ENCODE measurements at places on chromosomes 4 and X.

DNA sequence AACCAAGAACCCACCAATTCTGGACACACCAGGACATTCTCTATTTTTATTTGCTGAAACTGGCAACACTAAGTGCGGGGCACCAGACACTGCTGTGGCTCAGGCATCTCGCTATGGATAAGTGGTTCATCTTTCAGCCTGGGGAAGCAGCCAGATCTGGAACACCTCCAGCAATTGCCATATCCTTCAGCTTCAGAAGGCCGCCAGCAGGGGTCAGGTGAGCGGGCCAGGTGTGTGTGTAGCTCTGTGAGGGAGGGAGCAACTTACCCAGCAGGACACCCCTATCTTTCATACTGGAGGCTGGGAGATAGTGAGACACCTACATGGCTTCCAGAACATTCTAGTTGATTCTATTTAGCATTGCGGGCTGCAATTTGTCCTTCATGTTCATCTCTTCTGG is 57.0 kb upstream of the GBA3 start:
- no peak for DNase-seq

DNA sequence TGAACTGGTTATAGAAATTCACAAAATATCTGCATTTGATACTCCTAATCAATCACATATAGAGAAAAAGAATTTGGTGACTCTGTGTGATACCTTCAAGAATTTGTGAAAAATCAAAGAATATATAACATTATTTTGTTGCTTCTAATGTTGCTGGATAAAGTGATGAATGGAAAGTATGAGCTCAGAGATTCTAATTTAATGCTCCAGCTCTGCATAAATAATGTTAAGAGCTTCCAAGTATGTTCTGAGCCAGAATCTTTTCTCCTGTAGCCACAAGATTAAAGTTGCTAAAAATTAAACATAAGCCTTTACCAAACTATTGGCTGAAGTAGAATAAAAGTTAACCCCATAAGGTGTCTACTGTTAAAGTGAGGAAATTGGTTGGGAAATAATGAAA is 294.7 kb upstream of the CT83 start:
- no peak for DNase-seq

DNA sequence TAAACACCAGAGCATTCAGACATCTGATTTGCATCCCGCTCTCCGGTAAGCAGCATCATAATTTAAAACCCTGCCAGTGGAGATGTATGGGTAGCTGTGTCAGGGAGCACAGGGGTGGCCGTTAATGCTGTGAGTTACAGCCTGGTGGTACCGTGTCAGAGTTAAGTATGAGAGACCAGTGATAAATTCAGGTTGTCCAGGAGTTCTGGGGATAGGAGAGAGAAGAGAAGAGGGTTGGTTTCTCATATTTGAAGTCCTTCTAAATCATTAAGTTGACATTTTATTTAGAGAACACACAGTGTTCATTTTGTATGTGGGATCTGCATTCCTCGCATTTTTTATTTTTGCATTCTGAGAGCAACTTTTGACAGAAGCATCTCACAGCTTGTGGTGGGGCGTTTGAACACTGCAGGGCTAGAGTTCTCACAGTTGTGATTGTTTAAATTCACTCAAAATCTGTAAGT is 157.6 kb downstream of the DCLK2 start:
- DNase-seq, result no peak

DNA sequence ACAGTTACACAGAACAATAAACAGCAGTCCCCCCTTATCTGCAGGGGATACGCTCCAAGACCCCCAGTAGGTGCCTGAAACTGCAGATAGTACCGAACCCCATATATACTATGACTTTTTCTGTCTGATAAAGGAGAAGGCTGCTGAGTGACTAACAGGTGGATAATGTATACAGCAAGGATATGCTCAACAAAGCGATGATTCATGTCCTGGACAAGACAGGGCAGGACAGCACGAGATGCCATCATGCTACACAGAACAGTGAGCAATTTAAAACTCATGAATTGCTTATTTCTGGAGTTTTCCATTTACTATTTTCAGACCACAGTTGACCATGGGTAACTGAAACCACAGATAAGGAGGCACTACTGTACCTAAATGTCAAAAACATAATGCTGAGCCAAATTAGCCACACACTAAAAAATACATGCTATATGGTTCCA is 76.1 kb downstream of the MANBA start:
- DNase-seq, result no peak

- DNase-seq, result no peak
These were observed 10.6 kb upstream of the PYURF start for GRCh38 chr4:88533937-88534750.

DNA sequence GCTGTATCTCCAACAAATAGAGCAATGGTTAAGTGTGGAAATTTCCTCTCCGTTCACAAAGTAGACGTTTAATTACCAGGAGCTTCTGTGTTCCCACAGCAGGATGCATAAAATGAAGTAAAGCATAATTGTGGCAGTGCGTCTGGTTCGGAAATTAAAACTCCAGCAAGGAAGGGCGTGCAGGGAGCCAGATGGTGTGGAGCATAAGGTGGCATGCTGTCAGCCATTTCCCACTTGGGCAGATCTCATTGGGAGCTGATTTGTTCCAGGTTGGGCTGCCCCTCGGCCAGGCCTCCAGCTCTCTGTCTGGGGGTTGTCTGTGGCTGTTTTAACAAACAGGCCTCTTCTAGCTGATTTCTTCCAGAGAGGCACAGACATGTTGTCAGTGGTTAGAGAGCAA is 182.1 kb upstream of the CLNK start:
- DNase-seq, result no peak

DNA sequence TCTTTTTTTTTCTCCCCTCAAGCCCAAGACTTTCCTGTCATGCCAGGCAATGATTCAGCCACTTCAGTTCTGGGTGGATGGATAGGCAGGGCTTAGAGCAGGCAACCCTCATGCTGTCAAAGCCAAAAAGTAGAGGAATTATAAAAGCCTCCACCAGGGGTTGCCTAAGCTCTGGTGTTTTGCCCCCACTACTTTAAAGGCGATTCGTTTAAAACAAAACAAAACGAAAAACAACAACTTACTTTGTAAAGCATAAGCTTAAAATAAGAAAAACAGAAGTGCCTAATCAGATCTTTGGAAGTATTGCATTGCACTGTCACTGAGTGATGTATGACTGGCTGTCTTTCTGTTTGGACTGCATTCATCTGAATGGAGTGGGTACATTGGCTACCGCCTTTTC is 5.3 kb upstream of the IDS start:
- DNase-seq, result peak; percentile 28

DNA sequence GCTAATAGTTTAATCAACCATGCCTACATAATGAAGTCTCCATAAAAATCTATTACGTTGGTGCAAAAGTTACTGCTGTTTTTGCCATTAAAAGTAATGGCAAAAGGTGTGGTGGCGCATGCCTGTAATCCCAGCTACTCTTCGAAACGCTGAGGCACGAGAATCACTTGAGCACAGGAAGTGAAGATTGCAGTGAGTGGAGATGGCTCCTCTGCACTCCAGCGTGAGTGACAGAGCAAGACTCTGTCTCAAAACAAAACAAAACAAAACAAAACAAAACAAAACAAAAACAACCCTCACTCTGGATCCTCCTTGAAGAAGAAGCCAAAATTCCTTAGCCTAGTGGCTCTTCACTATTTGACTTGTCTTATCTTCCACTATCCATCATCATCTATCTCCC is 78.0 kb downstream of the MSN start:
- DNase-seq, result no peak

DNA sequence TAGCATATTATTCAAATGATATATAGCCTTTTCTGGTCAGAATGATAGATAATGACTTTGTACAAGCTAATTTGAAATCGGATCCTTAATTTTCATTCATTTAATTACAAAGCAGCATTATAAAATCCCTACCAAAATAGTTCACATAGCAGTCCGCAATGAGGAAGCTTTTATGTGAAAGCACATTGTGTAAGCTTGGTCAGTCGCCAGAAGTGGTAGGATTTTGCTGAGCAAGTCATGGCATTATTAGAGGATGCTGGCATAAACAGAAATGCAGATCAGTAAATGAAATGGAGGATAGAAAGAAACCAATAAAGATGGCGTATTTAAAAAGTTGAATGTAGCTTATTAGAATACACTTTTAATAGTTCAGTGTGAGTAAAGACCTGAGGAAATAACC is 93.2 kb upstream of the DIAPH2 start:
- peak; percentile 23 for DNase-seq

DNA sequence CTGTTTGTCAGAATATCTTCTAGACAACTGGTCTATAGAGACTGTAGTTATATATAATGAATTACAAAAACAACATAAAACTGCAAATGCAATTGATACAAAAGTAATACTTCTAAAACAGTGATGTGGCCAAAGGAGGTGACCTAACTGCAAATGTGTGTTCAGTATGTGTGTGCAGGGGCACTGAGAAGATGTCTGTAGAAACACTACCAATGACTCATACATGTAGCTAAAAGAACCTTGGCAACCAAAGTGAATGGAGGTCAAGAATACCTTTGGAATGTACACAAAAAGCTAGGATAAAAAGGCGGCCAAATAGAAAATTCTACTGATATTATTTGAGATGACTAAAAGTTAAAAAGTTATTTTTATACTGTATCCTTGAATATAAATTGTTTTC is 261.8 kb downstream of the CAMK2D start:
- no peak for DNase-seq

DNA sequence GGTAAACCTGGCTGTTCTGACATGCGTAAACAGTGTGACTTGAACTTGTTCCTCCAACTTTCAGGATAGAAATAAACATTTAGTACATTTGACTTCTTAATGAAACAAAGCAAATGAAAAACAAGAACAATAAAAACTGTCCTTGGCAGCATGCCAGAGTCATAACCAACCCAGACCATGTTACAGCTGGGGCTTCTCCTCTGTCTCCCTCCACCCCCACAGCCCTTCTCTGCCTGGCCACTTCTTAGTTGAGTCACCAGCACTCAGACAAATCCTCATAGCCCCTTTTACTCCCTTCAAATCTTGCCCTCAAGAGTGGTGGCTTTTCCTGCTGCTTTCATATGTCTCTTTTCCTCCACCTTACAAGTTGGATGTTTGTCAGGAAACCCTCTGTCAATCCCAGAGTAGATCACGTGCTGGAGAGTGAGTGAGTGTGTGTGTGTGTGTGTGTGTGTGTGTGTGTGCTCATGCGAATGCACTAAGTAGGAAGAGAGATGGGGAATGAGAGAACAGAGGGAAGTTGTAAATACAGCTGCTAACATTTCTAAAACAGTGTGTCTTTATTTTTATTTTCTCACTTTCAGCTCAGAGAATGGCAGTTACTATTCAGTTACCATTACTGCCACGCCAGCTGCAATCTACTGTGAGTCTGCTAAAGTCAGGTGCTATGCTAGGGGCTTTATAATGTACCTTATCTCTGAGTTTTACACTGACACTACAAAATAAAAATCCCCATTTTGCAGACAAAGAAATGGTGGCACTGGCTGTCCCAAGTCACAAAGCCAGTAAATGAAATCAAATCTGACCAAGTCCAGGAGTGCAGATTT is 15.0 kb downstream of the SCARB2 start:
- DNase-seq, result peak; percentile 87

GRCh38 chr4:8247047-8247930 is 22.3 kb upstream of the HTRA3 start:
- DNase-seq, result no peak

DNA sequence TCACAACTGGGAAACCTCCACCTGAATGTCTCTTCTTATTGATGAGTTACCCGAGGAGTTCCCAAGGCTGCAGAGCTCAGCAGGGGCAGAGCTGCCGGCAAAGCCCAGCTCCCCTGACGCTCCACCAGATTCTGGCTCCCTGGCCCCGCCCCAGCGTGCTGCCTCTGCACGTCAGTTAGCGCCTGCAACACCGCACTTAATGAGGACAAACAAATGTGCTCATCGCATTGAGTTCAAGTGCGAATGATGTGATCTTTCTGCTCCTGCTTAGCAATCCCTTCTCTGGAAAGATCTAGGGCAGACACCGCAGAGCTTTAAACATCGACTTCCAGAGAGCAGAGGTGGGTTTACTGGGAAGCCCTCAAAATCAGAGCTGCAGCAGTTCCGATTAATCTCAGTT is 55.5 kb upstream of the FBXW7 start:
- DNase-seq, result no peak

DNA sequence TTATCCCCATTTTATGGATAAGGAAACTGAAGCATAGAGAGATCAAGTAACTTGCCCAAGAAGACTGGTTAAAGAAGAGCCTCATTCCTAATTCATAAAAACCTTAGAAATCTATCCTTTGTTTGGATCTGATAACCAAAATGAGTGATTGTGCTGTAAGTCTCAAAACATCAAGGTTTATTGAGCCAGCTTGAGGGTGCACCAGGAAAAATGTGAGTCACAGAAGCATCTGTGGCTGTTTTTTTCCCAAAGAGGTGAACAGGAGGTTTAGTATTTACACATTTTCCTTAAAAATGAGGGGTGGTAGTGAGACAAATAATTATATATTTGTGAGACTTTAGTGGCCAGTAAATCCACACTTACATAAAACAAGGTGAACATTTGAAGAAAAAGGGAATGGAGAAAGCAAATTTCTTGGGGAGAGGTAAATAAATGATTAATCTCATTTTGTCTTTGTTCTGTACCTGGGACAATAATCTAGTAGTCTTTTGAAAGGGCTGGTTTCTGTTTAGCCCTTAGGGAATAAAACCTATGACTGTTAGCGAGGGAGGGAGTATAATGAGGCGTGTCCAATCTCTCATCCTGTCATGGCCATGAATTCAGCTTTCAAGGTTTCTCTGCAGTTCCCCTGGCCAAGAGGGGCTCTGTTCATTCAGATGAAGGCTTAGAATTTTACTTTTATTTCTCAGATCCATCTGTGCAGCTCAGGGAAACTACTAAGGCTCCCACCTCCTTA is 12.2 kb upstream of the FMR1 start:
- DNase-seq, result no peak

GRCh38 chr4:4656977-4657376 is 115.1 kb upstream of the STX18 start:
- DNase-seq, result no peak

- DNase-seq, result peak; percentile 40
These were observed 38.8 kb upstream of the STIM2 start for GRCh38 chr4:26821677-26822503.

- DNase-seq, result peak; percentile 39
These were observed 4.3 kb downstream of the TMPRSS11D start for GRCh38 chr4:67879486-67879885.

DNA sequence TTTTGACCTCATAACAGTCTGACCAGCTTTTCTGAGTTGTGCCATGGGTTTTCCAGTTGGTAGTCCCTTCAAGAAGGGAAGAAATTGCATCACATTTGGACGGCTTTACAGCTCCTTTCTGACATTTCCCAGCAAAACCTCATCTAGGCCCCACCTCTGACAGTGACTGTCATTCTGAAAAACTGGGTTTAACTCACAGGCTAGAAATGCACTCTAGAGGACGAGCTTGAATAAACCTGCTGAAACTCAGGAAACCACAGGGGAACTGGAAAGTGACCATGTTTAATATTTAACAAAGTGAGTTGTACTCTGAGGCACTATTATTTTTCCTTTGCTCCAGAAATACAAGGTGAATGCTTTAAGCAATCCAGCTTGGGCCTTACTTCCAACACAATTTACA is 434.3 kb upstream of the RASGEF1B start:
- no peak for DNase-seq

DNA sequence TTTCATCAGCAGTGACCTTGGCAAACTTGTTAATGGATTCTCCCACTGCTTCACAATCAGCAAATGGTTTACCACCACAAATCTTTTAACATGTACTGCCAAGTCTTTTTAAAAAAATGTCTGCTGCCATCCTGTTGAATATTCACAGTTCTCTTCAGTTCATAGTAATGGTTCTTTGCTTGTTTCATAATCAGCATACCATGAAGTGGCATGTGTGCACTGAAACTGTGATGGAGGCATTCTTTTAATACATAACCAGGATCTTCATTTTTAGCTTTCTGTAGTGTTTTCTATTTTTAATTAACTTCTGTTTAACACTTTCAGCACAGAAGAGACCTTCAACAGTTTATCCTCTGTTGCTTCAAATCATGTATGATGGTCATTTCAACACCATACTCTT is 230.1 kb upstream of the ARSJ start:
- no peak for DNase-seq
